SK-N-SH (cell line): ENCODE measurements at places on chromosomes 1 and 21.

GRCh38 chr1:18557621-18558465 lies 72.8 kb upstream of the PAX7 start:
- DNase-seq, result no peak

GRCh38 chr1:32861904-32862695 lies 8.6 kb downstream of the FNDC5 start:
- no peak for DNase-seq

DNA sequence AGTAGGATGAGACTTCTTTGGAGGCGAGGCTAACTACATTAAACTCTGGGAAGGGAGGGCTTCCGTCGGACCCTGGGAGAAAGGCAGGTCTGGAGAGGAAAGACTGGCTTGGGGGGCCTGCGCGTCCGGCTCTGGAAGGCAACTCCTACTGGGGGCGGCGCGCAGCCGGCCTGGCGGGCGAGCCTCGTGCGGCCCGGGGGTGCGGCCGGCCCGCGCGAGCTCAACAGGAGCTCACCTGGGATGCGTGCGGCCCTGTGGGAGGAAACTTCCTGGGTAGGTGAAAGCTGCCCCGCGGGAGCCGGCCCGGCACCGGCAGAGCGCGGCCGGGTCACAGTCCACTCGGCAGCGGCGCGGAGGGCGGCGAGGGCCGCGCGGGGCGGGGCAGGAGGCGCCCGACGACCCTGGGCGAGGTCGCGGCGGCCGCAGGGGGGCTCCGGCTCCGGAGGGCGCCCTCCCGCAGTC lies 449 bp downstream of the EPS15 start:
- peak; percentile 82 for DNase-seq

GRCh38 chr1:98316286-98316905 lies 345.1 kb upstream of the SNX7 start:
- no peak for DNase-seq

GRCh38 chr1:92786111-92786901 lies 1.4 kb upstream of the EVI5 start:
- DNase-seq, result no peak
